HS-27A (cell line): ENCODE measurements at places on chromosomes 7 and 10.

- no peak for DNase-seq
Measured at GRCh38 chr10:19654576-19654975, 161.7 kb upstream of the PLXDC2 start.

DNA sequence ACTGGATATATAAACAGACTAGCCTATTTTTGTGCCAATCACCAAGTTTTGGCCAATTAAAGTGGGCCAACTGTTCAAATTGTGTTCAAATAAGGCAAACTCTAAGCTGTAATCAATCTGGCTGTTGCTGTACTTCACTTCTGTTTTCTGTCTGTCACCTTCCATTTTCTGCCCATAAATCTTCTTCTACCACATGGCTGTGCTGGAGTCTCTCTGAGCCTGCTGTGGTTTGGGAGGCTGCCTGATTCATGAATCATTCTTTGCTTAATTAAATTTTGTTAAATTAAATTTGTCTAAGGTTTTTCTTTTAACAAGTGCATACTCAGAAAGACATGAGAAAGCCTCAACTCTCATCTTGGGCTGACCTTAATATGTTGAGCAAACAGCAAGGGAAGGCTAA is 172.6 kb upstream of the VIPR2 start:
- DNase-seq: no peak

GRCh38 chr7:117076426-117076943 is 123.2 kb downstream of the ST7 start:
- no peak for DNase-seq

GRCh38 chr7:17370901-17371585 is 72.6 kb downstream of the AHR start:
- DNase-seq: peak; percentile 17
